ENCODE measurements at places on chromosomes 1 and 21.

- no peak for DNase-seq
These were observed 4.1 kb upstream of the CHD5 start for GRCh38 chr1:6184083-6184783.

- no peak for DNase-seq
These were observed 6.2 kb downstream of the PLEKHM2 start for GRCh38 chr1:15690317-15690716.

DNA sequence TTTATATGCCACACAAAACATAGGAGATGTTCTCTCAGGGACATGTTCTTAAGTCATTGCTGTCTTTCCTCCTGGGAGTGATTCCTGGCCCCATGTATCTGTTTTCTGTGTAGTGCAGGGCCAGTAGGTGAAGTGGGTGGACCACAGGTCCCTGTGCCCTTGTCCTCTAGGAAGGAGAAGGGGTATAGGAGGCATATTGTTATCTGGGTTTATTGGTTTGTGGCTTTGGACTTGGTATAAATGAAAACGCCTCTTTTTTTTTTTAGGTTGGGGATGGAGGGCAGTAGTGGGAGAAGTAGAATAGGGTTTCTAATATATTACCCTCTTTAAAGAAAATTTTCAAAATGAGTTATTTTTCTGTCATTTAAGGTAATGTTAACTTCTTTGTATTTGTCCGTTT, 29.4 kb downstream of the DYRK1A start:
- DNase-seq: no peak

DNA sequence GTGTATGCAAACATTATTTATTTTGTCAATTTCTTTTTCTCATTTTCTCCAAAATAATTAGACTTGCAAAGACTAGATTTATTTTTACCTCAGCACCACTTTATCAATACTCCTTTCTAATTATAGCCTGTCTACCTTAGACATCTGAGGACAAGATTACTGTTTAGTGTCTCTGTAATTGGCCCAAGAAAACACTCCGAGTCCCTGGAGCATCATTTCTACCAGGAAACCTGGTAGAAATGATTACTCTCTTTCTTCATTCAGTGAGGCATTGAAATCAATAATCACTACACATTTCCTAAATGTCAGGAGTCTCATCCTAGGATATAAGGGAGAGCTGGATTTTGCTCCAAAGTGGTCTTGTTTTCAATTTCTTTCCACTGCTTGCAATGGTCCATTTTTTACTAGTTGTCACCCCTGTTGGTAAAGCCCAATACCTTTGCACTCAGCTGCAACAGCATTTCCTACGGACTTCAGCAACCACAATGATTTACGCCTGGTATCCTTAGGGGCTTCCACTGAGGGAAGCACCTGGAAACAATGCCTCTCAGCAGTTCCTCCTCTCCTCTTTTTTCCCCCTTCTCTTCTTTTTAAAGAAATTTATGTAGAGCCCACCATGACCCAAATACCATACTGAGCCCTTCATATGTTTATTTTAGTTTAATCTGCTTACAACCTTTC, 64.6 kb downstream of the GRIK1 start:
- no peak for DNase-seq

DNA sequence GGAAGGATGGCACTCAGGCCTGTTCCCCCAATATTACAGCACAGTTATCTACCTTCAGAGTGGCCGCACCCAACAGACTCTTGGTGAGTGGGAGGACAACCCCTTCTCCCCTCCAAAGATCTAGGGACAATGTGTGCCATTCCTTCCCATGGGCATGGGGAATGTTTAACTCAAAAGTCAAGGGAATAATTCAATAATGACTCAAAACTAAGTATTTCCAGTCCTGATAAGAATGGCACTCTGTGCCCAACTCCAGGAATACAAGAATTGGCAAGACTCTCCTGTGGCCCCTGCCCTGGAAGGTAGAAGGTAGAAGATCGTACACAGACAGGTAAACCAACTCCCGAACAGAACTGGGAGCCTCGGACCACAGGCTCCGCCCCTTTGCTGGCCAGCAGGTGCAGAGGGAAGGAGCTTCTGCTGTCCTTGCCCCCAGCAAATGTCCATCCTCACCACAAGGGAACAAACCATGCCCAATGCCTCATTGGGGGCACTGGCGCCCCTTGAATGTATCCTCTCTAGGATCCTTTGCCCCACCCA, 514.0 kb downstream of the NPHP4 start:
- DNase-seq: no peak

DNA sequence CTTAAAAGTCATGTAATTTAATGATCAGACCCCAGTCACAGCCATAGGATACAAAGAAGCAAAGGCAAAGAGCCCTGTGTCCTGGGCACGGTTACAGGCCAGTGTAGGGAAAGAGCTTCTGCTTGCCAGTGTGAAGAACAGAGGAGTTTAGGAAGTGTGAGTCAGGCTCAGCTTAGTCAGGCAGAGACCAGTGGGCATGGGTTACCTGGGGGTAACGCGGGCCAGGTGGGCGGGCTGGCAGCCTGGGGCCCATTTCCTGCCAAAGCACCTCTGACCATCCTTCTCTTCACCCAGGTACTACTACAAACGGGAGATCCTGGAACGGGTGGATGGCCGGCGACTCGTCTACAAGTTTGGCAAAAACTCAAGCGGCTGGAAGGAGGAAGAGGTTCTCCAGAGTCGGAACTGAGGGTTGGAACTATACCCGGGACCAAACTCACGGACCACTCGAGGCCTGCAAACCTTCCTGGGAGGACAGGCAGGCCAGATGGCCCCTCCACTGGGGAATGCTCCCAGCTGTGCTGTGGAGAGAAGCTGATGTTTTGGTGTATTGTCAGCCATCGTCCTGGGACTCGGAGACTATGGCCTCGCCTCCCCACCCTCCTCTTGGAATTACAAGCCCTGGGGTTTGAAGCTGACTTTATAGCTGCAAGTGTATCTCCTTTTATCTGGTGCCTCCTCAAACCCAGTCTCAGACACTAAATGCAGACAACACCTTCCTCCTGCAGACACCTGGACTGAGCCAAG, 4.7 kb downstream of the ELF3 start:
- DNase-seq: no peak
